AG09319 (cell line): ENCODE measurements at places on chromosomes 7 and 10.

- DNase-seq = peak; percentile 54
Measured at GRCh38 chr7:40717242-40717641, 582.4 kb downstream of the SUGCT start.

DNA sequence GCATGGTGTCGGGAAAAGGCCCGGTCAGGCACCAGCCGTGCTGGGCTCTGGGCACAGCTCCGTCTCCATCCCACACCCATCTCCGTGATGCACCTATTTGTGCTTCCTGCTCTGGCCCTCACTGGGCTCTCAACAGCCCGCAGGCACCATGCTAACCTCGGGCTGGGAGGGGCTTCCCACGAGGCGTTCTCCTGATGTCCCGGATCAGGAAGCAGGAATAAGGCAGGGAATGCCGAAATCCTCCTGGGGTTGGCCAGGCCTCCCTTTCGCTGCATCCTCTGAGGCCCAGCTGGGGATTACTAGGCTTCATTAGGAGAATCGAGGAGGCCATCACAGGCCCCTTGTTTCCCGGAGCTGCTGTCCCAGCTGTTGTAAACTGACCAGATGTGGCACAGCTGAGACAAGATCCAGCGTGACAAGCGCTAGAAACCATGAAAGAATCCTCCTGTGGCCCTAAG lies 72.0 kb downstream of the FAM53B start:
- no peak for DNase-seq

- no peak for DNase-seq
Measured at GRCh38 chr10:43307306-43307705, 40.4 kb upstream of the RASGEF1A start.

- no peak for DNase-seq
Measured at GRCh38 chr7:12674861-12675260, 12.6 kb upstream of the ARL4A start.

DNA sequence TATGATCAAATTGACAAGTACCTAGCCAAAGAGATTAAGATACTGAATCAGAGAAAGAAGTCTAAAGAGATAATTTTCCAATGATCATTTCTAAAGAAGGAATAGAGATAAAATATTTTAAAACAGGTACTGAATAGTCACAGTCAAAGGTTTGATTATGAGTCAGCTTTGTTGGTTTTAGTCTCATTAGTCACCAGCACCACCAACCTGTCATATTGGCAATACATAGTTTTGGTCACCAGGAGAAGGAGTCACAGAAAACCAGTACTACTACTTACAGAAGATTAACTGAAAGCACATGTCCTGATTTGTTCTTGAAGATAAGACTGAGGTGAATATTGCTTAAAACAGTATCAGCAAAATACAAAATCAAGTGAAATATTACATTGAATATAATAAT lies 34.6 kb downstream of the ZEB1 start:
- peak; percentile 7 for DNase-seq

- DNase-seq = no peak
Measured at GRCh38 chr10:37680716-37681616, 176.4 kb downstream of the ZNF248 start.

DNA sequence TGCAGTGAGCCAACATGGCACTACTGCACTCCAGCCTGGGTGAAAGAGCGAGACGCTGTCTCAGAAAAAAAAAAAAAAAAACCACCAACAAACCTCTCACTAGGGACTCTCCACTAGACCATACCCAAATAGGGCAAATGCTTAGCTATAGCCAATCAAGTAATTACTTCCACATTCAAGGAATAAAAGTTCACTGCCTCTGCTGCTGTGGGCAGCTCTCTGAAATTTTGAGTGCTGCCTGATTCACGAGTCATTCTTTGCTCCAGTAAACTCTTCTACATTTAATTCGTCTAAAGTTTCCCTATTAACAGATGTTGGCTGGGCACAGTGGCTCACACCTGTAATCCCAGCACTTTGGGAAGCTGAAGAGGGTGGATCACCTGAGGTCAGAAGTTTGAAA lies 4.7 kb upstream of the NRBF2 start:
- no peak for DNase-seq

GRCh38 chr7:26090927-26091519 lies 61.0 kb upstream of the NFE2L3 start:
- peak; percentile 41 for DNase-seq

DNA sequence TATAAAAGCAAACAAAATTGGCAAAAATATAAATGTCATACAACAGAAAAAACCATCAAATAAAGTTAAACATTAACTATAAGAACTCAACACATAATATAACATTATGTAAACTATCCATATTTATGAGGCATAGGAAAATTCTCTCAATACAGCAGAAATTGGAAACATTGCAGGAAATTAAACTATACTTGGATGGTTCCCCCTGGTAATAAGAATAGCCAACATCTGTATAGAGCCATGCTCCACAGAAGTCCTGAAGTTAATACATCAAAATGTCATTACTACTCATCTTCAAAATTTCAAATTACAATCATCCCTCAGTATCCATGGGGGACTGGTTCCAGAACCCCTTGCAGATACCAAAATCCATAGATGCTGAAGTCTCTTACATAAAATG lies 350.5 kb downstream of the PARD3 start:
- DNase-seq = no peak

DNA sequence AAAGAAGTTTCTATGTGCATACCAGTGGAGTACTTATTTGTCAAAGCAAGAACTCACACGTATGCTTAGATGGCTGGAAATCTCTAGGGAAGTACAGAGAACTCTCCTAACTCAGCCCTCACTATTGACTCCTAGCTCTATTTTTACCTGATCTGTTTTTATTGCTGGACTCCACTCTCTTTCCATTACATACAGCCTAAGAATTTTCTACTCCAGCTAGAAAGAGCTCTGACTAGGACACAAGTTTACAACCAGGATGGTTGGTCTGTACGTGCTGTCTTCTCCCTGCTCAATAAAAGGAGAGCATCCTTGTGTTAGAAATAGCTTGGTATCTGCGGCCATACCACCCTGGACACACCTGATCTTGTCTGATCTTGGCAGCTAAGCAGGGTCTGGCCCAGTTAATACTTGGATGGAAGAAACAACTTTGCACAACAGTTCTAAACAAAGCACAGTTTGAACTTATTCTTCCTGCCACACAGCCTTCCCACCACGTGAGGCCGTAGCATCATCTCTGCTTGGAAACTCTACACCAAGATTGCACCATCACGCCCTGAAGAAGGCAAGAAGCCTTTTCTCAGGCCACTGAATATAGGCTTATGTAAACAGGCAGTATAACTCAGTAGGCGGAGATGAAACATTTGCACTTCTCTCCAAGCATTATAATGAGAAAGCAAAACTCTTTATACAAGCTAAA lies 50.7 kb downstream of the KCNMA1 start:
- DNase-seq = peak; percentile 92

GRCh38 chr10:62842983-62843382 lies 26.8 kb upstream of the EGR2 start:
- no peak for DNase-seq

- DNase-seq = no peak
Measured at GRCh38 chr10:30387646-30388243, 38.7 kb upstream of the MTPAP start.

DNA sequence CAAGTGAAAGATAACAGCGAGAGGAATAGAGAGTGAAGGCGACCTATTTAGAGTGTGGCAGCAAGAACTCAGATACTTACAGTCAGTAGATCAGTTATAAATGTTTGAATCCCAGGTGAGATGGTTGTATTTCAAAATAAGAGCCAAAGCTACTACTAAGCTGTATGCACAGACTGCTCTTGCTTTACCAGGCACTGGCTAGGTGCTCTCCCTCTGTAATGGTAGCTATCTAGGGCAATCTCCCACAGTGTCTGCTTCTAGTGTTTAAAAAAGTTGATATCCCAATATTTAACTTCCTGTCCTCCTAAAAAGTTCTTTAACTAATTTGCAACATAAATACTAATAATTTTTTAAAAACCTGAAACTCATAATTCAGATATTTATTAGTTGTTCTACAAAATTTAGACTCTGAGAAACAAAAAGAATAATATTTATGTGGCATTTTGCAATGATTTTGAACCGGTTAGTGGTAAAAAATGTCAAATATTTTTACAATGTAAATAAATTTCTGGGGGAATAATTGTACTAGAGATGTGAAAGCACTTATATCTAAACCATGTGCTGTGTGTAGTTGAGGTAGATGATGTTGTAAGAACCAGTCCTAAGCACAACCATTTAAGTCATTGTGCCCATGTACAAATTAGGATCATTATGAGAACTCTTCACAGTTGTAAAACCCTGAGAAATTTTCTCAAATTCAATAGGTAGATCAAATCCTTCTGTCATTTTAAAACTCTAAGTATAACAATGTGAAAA lies 349.3 kb upstream of the SEMA3D start:
- no peak for DNase-seq

DNA sequence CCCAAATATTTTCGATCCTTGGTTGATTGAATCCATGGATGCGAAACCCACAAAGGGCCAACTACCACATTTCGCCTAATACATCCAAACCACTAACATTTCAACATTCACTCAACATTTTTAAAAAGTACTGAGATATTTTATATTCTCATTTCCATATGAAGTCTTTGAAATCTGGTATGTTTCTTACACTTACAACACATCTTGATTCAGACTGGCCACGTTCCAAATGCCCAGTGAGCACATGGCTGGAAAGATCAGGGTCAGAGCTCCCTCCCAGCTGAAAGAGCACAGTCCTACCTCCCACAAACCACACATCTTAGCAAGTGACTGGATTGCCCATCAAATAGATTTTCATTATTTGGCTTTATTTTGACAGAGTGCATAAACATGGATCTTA lies 18.9 kb downstream of the NCAPG2 start:
- DNase-seq = peak; percentile 16

GRCh38 chr10:123848564-123849457 lies 42.8 kb downstream of the CPXM2 start:
- no peak for DNase-seq

DNA sequence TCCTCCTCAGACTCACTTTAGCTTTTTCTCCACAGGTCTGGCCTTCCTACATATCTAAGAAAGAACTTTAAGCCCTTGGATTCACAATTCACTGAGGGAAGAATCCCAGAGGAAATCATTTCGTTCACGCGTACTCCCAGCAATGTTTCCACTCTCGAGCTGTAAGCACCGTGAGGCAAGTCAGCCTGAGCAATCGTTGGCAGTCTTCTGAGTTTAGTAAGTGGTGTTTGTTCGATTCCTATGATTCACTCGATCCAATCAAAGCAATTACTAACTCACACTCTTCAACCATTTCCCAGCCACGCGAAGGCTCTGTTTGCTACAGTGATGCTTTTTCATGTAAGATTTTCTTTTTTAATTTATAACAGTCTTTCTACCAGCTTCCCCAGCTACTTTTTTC lies 10.2 kb upstream of the PRLHR start:
- no peak for DNase-seq

DNA sequence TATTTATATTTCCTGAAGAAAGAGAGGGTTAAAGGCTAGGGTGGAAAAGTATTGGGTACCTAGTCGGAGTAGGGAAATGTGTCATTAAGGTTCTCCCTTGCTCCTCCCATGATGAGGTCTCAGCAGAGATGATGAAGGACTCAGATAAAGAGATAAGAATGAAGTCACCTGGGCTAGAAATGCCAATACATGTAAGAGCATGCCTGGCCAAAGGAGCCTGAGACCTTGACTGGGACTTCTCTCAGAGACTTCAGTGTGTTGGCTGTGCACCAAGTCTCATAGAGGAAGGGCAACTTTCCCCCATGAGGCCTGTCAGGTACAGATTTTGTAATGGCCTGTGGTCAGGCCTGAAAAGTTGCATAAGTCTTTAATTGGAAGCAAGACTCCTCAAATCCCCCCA lies 361.0 kb upstream of the CDC14C start:
- DNase-seq = no peak
